ENCODE measurements at places on chromosomes 5 and 9.

- peak; percentile 85 for DNase-seq
These were observed 199.9 kb downstream of the EBF1 start for GRCh38 chr5:158899792-158900191.

DNA sequence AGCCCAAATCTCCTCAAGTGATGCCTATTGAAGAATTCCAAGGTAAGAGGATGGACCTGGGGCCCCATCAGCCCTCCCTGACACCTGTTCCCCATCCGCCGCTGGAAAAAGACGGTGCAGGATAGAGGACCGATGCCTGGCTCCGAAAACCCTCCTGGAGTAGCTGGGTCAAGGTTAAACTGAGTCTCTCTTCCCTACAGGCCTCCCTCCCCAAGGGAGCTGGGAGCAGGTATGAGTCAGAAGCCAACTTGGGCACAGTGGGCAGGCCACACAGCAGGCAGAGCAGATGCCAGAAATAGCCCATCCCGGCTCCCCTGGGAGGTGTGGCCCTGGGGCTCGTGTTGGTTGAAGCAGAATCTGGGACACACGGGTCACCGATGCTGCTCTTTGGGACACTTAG is 75.6 kb downstream of the NTNG2 start:
- no peak for DNase-seq

DNA sequence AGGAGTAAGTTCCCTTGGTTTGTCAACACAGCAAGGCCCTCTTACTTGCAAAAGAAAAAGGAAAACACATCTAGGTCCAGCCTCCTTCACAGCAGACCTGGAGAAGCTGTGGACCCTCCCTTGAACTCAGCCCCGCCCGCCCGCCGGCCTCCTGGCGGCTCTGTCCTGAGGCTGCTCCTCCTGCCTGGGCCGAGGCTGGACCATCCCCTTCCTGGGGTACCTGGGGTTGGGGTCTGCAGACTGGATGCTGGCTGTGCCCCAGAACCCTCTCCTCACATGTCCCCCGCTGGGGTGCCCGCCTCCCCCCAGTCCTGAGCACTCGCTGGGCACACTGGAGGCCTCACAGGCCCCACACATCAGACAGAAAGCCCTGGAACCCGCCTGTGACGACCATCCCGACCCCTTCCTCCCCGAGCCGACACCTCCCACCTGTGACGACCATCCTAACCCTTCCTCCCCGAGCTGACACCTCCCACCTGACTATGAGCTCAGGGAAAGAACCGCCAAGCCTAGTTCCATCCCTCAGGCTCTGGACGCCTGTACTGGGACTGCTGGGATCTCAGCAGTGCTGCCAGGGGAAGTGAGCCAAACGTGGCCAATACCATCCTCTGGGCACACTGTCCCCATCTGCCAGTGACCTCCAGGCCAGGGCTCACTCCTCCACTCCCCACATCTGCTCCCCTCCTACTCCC is 7.2 kb upstream of the TMEM210 start:
- no peak for DNase-seq

DNA sequence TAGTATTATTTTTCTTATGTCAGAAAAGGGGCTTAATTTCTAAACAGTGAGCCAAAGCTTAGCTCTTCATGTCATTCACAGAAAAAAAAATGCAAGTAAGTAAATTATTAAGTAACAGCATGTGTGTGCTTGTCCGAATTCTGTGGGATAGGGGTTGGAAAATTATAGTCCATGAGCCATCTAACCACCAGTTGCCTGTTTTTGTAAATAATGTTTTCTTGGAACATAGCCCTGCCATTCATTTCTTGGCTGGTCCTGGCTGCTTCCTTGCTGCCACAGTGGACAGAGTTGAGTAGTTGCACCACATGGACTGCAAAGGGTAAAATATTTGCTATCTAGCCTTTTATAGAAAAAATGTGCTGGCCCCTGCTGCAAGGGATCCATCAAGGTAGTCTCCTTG is 513.7 kb upstream of the WWC1 start:
- DNase-seq: peak; percentile 49

- no peak for DNase-seq
These were observed 103.5 kb upstream of the APC start for GRCh38 chr5:112634166-112634565.

DNA sequence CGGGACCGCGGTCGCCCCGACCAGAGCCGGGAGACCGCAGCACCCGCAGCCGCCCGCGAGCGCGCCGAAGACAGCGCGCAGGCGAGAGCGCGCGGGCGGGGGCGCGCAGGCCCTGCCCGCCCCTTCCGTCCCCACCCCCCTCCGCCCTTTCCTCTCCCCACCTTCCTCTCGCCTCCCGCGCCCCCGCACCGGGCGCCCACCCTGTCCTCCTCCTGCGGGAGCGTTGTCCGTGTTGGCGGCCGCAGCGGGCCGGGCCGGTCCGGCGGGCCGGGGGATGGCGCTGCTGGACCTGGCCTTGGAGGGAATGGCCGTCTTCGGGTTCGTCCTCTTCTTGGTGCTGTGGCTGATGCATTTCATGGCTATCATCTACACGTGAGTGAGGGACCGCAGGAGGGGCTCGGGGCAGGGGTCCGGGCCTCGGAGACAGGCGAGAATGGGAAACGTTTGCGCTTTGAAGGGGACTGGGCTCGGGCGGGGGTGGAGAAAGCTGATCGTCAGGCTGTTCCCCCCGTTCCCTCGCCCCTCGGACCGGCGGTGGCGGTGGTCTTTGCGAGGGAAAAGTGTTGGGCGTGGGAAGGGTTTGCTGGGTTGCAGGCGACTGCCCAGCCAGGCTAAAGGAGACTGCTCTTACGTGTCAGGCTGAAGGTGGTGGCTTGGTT is 457 bp downstream of the UGCG start:
- DNase-seq: peak; percentile 86

DNA sequence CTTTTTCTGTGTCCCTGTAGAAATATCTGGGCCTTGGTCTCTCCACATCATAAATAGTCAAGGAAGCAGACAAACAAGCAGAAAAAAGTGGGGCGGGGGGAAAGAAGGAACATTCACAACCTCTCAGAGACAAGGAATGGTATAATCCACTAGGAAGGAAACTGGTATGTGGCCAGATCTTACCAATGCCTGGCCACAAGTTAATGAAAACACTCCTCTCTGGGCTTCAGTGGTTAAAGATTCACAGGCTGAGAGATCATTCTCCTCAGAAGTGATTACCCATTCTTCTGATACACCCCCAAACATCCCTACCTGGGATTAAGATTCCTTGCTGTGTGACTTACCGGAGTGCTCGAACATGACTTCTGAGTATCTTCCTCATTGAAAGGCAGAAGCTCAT is 290.6 kb downstream of the MARCHF11 start:
- no peak for DNase-seq

DNA sequence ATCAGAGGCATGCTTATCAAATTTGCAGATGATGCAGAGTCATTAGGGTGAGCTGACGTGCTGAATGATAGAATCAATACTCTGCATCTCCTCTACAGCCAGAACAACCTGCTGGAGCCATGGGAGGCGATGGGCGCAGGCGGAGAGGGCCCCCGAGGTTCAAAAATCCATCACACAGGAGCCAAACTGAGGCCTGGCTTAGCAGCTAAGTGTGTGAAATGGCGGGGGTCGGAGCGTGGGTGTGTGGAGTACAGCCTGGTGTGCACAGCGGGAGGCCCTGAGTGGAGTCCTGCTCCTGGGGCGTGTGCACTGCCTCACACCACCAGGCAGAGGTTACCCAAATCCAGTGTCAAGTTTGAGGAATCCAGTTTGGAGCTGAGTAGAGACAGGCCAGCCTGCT is 73.2 kb downstream of the MVB12B start:
- no peak for DNase-seq

DNA sequence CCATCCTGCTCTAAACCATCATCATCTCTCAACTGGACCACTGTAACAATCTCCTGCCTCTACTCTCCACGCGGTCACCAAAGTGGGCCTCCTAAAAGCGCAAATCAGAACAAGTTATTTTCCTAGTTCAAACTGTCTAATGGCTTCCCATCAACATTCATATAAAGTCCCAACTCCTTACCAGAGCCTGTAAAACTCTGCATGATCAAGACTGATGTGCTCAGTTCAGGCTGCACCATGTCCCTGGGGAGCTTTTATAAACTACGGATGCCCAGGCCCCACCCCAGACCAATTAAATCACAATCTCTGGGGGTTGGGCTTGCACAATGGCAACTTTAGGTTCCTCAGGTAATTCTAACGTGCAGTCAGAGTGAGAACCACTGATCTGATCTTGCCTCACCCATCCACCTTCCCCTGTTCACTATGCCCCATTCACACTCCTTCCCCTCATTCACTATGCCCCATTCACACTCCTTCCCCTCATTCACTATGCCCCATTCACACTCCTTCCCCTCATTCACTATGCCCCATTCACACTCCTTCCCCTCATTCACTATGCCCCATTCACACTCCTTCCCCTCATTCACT is 129.2 kb downstream of the DCP2 start:
- DNase-seq: no peak

- no peak for DNase-seq
These were observed 122.6 kb upstream of the SLC25A48 start for GRCh38 chr5:135711911-135712310.

DNA sequence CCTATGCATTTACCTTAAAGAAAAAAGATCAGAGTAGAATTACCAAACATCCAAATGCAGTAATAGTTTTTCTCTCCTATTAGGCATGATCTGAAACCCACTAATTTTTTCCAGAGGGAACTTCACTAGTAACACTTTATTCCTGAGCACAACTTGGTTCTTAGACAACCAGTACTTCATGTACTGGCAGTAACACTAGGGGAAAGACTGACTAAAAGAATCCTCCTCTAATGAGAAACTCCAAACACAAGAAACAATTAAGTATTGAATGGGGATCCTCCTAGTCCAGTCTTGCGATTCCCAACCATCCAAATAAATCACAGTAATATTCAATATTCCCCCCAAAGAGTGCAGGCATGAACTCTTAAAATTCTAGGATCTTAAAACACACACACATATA is 48.9 kb downstream of the ZNF608 start:
- no peak for DNase-seq

DNA sequence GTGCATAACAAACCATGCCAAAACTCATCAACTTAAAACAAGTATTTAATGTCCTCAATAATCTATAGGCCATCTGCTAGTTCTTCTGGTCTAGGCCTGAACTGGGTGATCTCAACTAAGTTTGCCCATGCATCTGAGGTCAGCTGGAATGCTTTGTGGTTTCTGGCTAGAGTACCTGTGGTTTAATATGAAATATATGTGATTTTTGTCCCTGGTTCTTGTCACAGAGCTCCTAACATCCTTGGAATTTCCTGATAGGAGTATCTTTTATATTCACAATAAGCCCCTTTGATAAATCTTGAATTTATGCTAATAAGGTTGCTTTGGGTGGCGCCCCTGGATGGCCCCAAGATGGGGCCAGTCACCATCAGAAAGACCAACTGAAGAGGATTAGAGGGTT is 535.9 kb downstream of the DNAH5 start:
- no peak for DNase-seq

Measured in GM03348 (cell line).